ENCODE measurements at places on chromosomes 5 and 9.

- no peak for DNase-seq
Measured at GRCh38 chr5:125160787-125161502, 414.5 kb upstream of the ZNF608 start.

DNA sequence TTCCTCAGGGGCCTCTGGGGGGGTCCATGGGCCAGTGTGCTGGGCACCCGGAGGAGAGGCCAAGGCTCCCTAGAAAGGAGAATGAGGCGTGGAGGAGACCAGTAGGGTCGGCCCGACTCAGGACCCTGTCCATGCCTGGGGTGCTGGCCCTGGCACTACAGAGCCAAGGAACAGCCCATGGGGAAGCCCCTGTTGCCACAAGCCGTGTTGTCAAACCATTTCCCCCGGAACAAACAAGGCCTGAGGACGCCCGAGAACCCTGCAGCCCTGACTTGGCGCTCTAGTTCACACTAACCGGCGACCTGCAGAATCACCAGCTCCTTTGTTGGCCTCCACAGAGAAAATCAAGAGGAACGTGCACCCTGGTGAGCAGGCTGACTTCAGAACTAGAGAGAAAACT is 41.6 kb upstream of the SLC12A7 start:
- no peak for DNase-seq

DNA sequence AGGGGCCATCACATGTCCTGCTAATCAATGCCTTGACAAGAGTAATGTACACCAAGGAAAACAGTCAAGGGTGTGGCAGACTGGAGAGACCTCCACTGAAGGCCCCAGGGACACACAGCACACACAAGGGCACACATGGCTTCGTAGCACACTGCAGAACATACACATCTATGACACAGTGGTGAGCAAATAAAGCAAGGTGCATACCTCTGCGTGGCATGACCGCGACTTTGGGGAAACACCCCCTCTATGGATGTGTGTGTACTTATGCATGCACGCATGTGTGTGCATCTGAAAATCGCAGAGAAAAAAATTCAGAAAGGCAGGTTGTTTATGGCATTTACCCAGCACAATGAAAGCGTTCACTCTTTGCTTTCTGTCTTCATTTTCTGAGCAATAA is 20.5 kb downstream of the SEMA4D start:
- no peak for DNase-seq

DNA sequence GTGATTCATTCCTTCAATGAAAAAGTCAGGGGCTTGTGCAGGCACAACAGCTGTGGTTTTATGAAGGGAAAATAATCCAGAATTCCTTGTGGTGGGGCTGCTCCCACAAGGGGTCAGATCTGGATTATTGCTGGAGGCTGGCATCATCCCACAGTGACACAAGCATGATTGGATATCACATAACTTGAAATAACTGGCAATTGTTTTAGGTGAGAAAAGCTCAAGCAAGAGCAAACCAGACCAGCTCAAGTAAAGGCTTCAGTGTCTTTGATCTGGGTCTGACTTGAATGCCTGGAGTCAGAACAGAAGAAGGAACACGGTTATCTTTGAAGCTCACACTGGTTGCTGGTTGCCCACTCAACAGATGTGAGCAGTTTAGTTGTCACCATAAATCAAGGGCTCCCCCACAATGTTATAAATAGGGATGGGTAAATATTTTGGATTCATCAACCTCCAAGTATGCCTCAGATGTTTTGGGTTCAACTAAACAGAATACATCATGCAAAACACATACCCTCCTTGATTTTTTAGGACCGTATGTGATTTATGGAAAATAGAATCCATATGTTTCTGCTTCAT is 3.1 kb upstream of the ZNF474 start:
- DNase-seq = no peak

DNA sequence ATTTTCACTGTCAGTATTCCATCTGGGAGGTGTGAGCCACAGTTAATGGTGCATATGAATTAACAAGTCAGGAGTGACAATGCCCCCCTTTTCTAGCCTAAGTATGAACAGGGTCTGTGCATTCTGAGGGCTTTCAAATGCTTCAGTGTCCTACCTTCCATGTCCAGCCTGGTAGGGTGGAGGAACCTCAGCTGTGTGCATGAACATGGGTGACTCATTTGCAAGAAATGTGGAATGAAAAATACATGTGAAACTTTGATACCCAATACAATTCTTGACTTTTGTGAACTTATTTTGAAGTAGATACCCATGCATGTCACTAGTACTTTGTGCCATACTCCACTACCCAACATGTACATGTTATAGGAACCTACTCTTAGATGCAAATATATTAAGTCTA is 375.8 kb downstream of the SEMA5A start:
- no peak for DNase-seq

DNA sequence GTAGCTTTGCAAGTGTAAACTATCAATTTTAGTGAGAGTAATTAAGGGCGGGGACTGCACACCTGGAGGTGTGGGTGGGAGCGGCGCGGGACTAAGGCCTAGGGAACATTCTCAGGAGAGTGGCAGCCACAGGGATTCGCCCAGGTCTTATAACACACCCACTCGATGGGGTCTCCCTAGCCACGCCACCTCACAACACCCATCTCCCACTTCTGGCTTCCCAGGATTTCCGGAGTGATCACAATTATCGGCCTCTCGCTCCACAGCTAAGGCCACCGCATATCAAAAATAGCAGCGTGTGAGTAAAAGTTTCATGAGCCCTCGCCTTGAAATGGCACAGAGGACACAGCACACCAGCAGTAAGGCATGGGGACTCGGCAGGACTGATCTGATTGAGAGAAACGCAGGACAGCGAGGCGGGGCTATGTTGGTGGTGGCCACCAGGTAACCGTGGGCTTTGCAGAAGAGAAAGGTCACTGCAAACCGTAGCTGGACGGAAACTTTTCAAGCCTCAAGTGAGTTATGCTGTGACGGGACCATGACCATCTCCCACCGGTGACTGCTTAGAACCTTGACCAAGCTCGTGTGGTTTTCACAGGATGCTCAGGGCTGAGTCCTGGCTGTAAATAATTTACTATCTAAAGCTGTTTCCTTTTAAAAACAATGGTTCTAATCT is 1.1 kb upstream of the LPAR1 start:
- no peak for DNase-seq

GRCh38 chr5:174204535-174205313 is 159.2 kb downstream of the NSG2 start:
- no peak for DNase-seq

GRCh38 chr5:57770039-57770438 is 287.4 kb upstream of the ACTBL2 start:
- no peak for DNase-seq

DNA sequence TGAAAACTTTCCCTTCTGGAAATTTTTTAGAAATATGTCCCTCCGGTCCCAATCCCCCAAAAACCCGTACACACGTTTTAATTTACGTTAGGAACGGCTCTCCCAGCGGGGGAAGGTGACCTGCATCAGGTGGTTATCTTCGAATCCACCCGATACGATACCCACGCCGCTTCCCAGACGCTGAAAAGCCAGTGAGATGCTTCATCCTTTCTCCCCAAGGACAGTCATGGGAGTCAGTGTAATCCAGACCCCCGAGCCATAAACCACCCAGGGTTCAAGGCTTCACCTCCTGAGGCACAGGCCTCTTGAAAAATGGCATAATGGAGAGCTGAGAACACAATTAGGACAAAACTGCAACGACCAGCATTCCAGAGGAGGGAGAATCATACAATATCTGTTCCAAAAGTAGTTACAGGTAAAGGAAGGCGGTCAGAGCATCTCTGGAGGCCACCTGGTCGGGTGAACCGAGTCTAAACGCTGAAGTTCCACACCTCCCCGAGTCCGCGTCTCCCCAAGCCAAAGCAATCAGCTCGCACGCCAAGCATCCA is 857 bp downstream of the FAM169A start:
- no peak for DNase-seq

GRCh38 chr5:178514851-178515418 is 75.3 kb downstream of the COL23A1 start:
- no peak for DNase-seq

All from SW 1271 (cell line).